ENCODE measurements at places on chromosomes 7 and 10. TPM values are rescaled to one million over a fixed set of nuclear protein-coding genes. Genes with fewer than 3 reads are reported as not detected.

GPR26 gene
- total RNA-seq = not detected

PRPS1L1 gene
- total RNA-seq = not detected

SPDYE1 gene
- total RNA-seq = not detected

SHH gene
- not detected for total RNA-seq

WDFY4 gene
- total RNA-seq = 0.88 TPM

HGF gene
- total RNA-seq = 1.1 TPM

AGBL3 gene
- 0.38 TPM for total RNA-seq

MINDY4 gene
- total RNA-seq = 6.3 TPM

ZNF716 gene
- not detected for total RNA-seq

CALHM3 gene
- total RNA-seq = not detected
